ENCODE measurements at places on chromosomes 1 and 21. TPM values are rescaled to one million over a fixed set of nuclear protein-coding genes. Genes with fewer than 3 reads are reported as not detected.

- H3K27ac ChIP-seq: no peak overlapping the region
- no peaks in the 10 kb centered on the region for H3K4me1 ChIP-seq
- H3K27me3 ChIP-seq: no peaks in the 10 kb centered on the region
- H3K36me3 ChIP-seq: peaks cover 3% of the 10 kb centered on the region
- no peak overlapping the region for H3K4me3 ChIP-seq
These were observed 109.0 kb downstream of the SDCCAG8 start for GRCh38 chr1:243364866-243365265.

DNA sequence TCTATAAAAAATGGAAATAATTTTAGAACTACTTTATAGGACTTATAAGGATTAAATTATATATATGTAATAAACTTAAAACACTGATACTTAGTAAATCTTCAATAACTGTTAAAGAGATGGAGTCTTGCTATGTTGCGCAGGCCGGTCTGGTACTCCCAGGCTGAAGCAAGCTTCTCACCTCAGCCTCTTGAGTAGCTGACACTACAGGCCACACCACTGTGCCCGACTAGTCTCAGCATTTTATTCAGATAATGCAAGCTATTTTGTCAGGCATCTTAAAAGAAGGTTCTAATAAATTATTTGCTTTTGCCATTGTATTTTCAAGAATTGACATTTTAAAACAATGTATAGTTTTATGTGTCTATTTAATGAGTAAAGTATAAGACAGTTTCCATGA lies 20.8 kb downstream of the CNST start:
- peaks cover 33% of the 10 kb centered on the region for H3K36me3 ChIP-seq
- no peaks in the 10 kb centered on the region for H3K27me3 ChIP-seq
- no peak overlapping the region for H3K4me3 ChIP-seq

- H3K36me3 ChIP-seq: no peaks in the 10 kb centered on the region
- no peak for DNase-seq
- no peaks in the 10 kb centered on the region for H3K4me1 ChIP-seq
- H3K4me3 ChIP-seq: no peak overlapping the region
- H3K27me3 ChIP-seq: peaks cover 4% of the 10 kb centered on the region
- no peak overlapping the region for H3K27ac ChIP-seq
These were observed 352.4 kb downstream of the NTNG1 start for GRCh38 chr1:107493111-107493716.

DNA sequence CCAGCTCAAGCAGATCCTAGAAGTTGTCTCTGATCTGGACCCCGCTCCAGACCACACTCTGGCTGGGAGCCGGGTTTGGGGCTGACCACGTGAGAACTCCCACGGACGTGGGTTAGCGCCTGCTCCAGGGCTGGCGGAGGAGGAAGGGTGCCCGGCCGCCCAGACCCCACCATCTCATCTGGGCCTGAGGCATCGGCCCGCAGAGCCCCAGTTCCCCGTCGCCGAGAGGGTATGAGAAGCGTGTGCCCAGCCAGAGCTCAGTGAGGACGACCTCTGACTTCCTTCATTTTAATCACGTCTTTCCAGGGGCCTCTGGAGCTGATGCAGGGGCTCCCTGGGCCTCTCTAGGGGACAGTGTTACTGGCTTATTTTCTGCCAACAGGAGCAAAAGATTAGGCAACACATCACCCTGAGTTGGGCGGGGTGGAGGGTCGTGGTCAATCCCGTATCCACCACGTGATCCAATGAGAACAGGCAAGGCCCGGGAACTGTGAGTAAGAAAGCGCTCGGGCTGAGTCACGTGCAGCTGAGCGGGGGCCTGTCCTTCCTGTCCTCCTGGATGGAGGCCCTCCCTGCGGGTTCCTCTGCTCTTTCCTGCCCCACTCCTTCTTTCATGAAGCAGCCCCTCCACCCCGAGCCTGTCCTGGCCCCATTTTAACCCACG lies 81.1 kb downstream of the SIK1 start:
- DNase-seq: peak; percentile 35
- no peak overlapping the region for H3K4me3 ChIP-seq
- no peaks in the 10 kb centered on the region for H3K36me3 ChIP-seq
- H3K4me1 ChIP-seq: peaks cover 5% of the 10 kb centered on the region

DNA sequence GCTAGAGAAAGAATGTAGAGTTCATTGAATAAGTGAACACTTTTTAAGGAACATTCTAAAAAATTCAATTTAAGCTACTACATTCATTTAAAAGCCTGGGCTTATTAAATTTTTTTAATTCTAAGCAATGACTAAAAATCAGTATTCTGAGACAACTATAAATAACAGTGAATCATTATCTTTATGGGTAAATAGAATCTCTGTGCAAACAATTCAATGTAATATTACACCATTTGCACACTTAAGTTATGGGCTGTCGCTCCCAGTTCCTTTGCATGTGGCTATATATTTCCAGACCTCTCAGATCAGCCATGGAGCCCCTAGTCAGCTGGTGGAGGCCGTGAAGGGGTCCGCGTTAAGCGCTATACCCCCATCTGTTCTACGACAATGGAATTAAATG lies 65.1 kb downstream of the KCNK1 start:
- no peaks in the 10 kb centered on the region for H3K27me3 ChIP-seq
- no peak for DNase-seq
- H3K4me1 ChIP-seq: no peaks in the 10 kb centered on the region
- no peak overlapping the region for H3K27ac ChIP-seq
- H3K36me3 ChIP-seq: no peaks in the 10 kb centered on the region
- H3K4me3 ChIP-seq: no peak overlapping the region

DNA sequence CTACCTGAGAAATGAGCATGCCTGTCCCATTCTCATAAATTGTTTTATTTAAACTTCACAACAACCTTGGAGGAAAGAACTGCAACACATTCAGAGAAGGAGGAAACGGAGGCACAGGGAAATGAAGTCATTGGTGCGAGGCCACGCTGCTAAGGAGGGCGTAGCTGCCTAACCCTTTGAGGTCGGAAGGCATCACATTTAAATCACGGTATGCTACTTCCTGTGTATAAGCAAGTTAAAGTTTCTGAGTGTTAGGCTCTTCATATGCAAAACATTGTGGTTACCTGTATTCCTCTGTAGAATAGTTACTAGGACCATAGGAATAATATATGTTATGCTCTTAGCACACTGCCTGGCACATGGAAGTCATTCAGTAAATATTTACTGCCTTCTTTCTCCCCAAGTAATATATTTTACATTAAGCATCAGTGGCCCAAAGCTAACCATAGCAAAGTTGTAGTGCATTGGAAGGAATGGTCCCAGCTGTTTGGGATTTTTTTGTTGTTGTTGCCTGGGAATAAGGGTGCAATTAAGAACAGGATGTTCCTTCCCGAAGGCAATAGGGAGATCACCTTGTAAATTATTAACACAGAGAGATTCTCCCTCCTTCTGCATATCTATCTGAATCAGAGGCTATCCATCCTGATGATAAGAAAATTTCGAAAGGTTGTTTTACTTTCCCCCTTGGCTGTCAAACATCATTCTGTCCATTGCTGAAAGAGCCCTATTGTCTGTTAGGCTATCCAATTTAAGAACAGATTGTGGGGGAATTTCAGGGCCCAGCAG lies 192.2 kb upstream of the C8B start:
- no peak overlapping the region for H3K4me3 ChIP-seq
- H3K27ac ChIP-seq: no peak overlapping the region
- no peaks in the 10 kb centered on the region for H3K36me3 ChIP-seq

GRCh38 chr1:109517337-109517736 lies 7.8 kb upstream of the AMIGO1 start:
- no peaks in the 10 kb centered on the region for H3K36me3 ChIP-seq
- DNase-seq: no peak
- H3K27ac ChIP-seq: no peak overlapping the region
- peaks cover 6% of the 10 kb centered on the region for H3K4me1 ChIP-seq
- peaks cover 7% of the 10 kb centered on the region for H3K27me3 ChIP-seq

DNA sequence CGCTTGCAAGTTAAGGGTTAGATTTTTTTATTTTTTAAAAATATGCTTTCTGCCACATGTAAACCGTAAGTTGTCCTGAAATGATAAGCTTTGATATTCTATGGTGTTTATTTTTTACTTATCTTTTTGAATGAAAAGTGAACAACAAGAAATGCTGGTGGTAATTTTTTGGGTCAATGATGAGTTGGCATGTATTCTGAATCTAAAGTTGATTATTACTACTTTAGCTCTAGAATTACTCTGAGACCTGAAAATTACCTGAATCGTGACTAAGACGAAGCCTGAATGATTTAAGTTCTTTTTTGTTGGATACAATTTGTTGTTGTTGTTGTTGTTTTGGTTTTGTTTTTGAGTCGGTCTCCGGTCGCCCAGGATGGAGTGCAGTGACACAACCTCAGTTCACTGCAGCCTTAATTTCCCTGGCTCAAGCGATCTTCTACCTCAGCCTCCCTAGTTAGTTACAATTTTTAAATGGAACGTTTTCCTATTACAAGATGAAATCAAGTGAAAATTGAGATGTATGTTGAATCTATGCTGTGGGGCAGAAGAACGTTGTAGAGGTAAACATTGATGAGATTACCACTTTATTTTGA lies 941 bp downstream of the RABGGTB start:
- no peak for DNase-seq
- peaks cover 51% of the 10 kb centered on the region for H3K4me1 ChIP-seq
- H3K36me3 ChIP-seq: peaks cover 58% of the 10 kb centered on the region
- no peaks in the 10 kb centered on the region for H3K27me3 ChIP-seq
- H3K4me3 ChIP-seq: peak overlapping the region; percentile 99
- peak overlapping the region; percentile 98 for H3K27ac ChIP-seq

- peaks cover 2% of the 10 kb centered on the region for H3K36me3 ChIP-seq
- peak overlapping the region; percentile 71 for H3K27ac ChIP-seq
- peak overlapping the region; percentile 93 for H3K4me3 ChIP-seq
- peaks cover 55% of the 10 kb centered on the region for H3K27me3 ChIP-seq
- peak; percentile 45 for DNase-seq
These were observed 509 bp downstream of the PIK3R3 start for GRCh38 chr1:46131712-46132528.

The NBL1 gene
- total RNA-seq: 40.1 TPM

The GABRD gene
- not detected for total RNA-seq

The FCRL2 gene
- not detected for total RNA-seq

The NECTIN4 gene
- total RNA-seq: not detected

The DNASE2B gene
- not detected for total RNA-seq

The TLCD4 gene
- not detected for total RNA-seq

The PLEKHA6 gene
- 0.26 TPM for total RNA-seq

The TNFRSF4 gene
- total RNA-seq: 1.6 TPM

The MMEL1 gene
- total RNA-seq: 3.7 TPM

The FAM72C gene
- 22.1 TPM for total RNA-seq

Measured in activated CD8-positive, alpha-beta T cell treated with anti-CD3 and anti-CD28 coated beads, Interleukin-2, amount 10 ng/mL, durations not matched to agents 7 days and 5 days (primary cell).